ENCODE measurements at places on chromosomes 6 and 20.

DNA sequence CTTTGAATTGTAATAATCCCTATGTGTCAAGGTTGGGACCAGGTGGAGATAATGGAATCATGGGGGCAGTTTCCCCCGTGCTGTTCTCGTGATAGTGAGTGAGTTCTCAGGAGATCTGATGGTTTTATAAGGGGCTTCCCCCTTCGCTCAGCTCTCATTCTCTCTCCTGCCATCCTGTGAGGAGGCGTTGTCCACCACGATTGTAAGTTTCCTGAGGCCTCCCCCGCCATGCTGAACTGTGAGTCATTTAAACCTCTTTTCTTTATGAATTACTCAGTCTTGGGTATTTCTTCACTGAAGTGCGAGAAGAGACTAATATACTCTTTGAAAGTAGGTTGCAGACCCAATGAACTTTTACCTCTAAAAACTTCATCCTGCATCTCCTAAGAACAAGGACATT lies 39.2 kb upstream of the KCNG1 start:
- peak; percentile 9 for DNase-seq

DNA sequence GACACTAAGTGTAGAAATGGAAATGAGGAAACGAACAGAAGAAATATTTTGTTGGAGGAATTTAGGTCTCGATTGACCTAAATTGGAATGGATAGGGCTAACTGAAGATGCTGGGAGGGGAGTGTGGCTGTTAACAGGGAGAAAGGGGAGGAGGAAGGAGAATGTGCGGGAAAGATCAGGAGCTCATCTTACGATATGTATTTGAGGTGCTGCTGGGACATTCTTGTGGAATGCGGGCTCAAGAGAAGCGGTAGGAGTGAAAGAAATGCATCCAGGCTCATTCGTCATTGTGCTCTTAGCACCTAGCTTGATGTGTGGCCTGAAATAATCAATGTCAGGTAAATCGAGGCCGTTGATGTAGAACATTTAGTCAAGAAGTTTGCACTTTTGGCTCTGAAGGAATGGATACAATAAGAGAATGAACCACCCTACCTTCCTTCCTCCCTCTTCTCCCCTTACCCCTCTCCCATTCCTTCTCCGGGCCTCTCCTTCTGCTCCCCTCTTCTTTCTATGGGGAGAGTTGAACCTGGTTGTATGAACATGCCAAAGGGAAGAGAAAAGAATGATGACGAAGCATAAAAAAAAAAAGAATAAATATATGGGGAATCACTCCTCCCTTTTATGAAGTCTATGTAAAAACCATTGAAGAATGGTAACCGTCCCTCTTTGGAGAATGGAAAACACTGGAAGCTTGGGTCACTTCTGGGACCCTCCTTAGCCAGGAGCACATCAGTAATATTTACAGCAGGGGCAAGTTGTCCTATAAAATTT lies 70.9 kb downstream of the SASH1 start:
- DNase-seq, result no peak

DNA sequence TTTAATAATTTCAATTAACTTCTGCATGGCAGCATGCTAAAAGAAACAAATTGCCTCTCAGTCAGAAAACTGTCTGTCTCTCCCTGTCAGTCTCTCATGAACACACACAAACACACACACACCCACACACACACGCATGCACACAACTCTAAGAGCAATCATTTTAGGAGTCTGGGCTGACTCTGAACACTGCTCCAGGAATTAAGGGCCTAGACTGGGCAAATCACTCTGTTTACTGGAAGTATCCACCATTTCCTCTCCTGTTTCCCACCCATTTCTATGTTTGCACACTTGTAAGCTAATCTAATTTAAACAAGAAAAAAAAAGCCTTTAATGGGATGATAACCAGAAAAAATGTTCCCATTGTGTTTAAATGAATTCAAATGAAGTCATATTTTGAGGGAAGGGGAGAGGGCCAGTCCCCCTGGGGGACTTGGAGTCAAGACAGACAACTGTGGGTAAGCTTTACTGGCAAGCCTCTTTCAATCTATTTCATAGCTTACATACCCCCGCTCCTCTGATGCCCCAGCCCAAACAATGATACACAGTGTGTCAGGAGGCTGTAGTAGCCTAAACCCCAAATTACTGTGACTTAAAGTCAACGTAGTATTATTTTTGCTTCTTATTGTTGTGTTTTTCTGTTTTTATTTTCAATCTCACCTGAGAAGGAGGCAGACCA lies 447.8 kb upstream of the FLRT3 start:
- no peak for DNase-seq

- DNase-seq, result no peak
Measured at GRCh38 chr6:146267946-146268345, 239.1 kb downstream of the GRM1 start.

GRCh38 chr20:63658749-63659187 lies 656 bp downstream of the RTEL1 start:
- DNase-seq, result no peak

- no peak for DNase-seq
Measured at GRCh38 chr6:41335296-41335695, at the start of gene NCR2. TSS of gene NCR2 (plus strand) at chr6:41335608. CDS start at chr6:41335877, 269 bp downstream.
